COLO829 (cell line): ENCODE measurements at places on chromosomes 13 and 19.

DNA sequence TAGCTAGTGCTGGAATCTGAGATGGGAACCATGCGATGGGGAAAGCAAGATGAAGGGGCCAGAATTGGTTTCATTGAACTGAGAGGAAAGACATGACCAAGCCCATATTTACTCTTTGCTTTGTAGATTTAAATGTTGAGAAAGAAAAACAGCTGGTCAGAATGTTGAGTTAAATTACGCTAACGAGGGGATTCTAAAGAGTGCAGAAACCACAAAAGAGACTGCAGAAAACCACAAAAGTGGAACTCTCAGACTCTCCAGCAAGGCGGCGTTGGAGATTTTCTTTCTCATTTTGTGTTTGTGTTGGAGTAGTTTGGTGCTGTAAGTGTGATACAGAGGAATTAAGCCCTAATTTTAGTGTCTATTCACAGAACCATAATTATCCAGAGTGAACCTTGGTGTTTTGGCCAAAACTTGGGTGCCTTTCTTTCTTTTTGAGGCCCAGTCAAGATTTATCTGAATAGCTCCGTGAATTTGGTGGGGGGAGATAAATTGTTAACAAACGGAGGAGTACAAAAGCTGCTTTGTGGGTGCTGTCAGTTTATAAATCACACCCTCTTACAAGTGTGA is 26.3 kb downstream of the SAE1 start:
- DNase-seq: no peak

DNA sequence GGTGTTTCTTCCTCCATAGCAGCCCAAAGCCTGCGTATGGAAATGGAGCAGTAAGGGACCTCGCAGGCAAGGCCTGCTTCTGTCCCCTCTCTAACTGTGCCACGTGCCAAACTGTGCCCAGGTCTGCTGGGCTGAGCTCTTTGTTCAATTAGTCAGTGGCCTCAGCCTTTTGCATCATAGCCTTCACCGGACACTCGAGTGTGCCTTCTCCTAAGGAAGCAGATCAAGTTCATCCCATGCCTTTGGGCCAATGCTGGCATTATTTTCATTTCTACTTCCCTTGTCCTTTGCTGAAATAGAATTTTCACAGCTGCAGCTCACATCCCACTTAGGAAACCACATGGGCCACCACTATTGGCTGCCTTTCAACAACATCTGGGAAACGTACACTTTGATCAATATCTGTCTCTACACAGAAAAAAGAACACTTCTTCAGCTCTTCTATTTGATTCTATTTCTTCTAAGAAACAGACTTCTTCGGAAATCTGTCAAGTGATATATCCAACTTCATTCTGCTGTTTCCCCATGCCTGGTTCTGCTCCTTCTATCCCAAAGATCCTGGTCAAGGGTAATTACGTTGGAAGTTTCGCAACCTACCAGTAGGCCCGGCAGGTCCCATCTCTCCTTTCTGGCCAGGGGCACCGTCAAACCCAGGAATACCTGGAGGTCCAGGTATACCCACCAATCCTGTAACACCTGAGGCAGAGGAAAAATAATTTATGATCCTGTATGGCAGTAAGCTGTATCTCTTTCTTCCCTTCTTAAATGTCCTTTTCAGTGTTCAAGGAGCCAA is 143.9 kb downstream of the COL4A1 start:
- no peak for DNase-seq

DNA sequence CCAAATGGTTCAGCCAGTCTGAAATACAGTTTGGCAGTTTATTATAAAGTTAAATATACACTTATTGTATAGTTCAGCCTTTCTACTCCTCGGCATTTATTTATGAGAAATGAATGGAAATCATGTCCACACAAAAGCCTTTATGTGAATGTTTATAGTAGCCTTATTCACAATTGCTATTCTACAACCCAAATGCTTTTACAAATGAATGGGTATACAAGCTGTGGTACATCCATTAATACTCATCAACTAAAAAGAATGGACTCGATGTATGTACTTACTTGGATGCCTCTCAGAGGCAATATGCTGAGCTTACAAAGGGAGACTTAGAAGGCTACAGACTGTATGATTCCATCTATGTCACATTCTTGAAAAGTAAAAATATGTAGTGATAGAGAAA is 150.7 kb downstream of the NBEA start:
- DNase-seq: no peak

DNA sequence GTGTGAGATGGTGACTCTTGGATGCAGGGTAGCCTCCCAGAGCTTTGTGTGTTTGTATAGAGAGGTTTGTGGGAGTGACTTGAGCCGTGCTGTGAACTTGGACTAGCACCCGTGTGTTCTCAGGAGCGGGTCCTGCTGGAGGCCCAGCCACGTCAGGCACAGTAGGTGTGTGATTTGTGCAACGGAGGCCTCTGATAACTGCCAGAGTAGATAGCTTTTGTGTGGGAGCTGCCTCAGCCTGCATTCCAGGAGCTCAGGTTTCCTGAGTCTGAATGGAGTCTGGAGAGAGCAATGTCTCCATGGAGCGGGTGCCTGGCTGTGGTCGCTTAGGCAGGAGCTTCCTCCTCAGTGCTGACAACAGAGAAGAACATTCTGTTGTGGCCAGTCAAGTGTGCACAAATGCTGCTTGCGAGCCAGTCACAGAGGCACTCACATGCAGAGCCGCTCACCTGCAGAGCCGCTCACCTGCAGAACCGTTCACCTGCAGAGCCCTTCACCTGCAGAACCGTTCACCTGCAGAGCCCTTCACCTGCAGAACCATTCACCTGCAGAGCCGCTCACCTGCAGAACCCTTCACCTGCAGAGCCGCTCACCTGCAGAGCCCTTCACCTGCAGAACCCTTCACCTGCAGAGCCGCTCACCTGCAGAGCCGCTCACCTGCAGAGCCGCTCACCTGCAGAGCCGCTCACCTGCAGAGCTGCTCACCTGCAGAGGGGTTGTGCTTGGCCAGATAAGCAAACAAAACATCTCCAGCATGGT is 32.6 kb downstream of the TFDP1 start:
- DNase-seq: no peak

DNA sequence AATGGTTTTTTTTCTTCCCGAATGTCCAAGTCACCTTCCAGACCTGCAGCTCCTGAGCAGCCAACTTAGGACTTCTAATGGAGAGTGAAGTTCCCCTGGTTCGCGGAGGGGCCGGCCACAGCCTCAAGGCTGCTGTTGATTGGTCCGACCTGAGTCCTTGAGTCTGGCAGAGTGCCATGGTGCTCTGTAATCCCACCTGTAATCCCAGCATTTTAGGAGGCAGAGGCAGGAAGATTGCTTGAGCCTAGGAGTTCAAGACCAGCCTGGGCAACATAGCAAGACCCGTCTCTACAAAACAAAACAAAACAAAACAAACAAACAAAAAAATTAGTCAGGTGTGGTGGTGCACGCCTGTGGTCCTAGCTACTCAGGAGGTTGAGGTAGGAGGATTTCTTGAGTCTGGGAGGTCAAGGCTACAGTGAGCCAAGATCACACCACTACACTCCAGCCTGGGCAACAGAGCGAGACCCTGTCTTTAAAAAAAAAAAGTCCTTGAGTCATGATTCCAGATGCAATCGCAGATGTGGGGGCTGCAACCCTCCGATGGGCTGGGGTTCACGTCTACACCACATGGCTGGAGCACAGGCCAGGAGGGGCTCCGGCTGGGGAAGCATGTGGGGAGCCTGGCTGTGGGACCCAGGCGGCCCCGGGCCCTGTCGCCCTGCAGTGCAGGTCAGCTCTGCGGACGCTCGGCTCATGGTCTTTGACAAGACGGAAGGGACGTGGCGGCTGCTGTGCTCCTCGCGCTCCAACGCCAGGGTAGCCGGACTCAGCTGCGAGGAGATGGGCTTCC is 17.7 kb downstream of the HPN start:
- DNase-seq: no peak

DNA sequence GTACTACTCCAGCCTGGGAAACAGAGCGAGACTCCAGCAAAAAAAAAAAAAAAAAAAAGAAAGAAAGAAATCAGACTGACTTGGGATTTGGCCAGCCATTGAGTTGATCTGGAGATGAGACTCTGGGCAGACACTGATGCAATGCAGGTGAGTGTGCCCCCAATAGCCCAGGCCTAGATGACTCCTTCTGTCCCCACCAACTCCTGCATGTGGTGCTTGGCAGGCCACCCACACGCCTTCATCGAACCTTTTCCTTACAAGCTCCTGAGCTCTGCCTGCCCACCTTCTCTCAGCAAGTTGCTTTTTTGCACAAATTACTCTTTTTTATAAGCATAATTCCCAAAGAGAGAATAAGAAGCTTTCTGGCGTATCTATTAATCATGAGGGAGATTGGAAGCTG is 97.9 kb upstream of the MBNL2 start:
- DNase-seq: no peak

GRCh38 chr19:18340990-18341868 is 831 bp downstream of the PGPEP1 start:
- DNase-seq: no peak

DNA sequence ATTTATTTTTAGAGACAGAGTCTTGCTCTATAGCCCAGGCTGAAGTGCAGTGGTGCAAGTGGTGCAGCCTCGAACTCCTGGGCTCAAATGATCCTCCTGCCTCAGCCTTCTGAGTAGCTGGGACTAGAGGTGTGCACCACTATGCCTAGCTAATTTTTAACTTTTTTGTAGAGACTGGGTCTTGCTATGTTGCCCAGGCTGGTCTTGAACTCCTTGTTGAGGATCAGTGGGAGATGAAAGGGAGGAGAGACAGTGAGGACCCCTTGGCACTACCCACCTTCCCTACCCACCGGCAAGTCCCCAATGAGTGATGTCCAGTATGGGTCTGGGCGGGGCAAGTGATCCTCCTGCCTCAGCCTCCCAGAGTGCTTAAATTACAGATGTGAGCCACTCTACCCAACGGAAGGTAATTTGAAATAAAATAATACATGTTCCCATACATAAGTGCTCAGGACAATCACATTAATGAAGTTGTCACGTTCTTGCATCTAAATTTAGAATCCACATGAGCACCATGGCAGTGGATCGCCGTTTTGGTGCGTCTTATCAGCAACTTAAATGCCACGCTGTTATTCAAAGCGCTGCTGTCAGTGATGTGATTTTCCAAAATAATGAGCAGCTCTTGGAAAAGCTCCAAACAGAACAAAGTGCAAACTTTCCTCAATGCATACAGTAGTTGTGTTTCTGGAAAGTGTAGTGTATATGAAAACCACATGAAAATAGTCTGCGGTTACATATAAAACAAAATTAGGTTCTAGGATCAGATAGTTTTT is 5.9 kb upstream of the ARL11 start:
- DNase-seq: no peak

DNA sequence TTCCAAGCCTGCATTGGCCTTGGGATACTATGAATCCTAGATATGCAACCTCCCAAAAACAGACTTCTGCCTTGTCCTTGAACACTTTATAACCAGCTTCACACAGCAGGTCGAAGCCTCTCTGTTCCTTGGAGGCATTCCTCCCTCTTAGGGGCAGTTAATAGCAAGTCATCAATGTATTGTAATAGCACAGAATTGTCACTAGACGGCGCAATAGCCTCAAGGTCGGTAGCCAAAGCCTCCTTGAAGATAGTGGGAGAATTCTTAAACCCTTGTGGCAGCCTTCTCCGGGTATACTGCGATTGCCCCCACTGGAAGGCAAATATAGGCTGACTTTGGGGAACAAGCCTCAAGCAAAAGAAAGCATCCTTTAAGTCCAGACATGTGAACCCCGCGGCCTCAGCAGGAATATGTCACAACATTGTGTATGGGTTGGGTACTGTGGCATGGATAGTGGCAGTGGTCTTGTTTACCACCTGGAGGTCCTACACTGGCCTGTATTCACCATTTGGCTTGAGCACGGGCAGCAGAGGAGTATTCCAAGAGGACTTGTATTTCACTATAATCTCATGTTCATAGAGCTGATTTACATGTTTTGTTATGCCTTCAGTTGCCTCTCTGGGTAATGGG is 61.1 kb downstream of the ZNF431 start:
- DNase-seq: peak; percentile 36

- peak; percentile 49 for DNase-seq
Observed at GRCh38 chr13:27679396-27679795, 57.7 kb downstream of the POLR1D start.

- DNase-seq: no peak
Observed at GRCh38 chr13:40399756-40400155, 266.7 kb downstream of the FOXO1 start.

DNA sequence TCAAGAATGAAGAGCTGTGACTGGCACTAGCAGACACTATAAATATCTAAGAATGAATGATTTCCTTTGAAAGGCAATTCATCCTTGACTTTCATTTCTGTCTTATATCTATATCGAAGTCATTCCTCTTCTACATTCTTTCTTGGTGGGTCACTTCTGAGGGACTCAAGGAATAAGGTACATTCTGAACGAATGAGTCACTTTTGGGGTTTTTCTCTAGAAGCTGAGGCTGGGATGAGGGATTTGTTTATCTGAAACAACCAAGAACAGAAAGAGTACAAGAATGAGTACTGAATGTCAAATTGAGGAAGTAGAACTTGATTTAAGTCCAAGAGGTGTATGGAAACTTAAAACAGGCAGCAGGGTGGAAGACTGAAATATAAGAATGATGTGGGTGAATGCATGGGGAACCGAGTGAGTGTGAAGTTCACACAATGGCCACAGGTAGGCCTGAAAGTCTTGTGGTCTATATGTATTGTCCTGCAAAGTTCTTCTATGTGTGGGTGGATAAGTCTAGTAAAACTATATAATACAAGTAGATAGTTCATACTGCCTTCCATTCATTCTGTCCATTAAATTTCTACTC is 343.9 kb downstream of the OXGR1 start:
- DNase-seq: no peak

GRCh38 chr13:106354961-106355360 is 180.5 kb downstream of the EFNB2 start:
- no peak for DNase-seq

GRCh38 chr19:14271840-14272239 is 65.9 kb upstream of the ADGRL1 start:
- DNase-seq: no peak

DNA sequence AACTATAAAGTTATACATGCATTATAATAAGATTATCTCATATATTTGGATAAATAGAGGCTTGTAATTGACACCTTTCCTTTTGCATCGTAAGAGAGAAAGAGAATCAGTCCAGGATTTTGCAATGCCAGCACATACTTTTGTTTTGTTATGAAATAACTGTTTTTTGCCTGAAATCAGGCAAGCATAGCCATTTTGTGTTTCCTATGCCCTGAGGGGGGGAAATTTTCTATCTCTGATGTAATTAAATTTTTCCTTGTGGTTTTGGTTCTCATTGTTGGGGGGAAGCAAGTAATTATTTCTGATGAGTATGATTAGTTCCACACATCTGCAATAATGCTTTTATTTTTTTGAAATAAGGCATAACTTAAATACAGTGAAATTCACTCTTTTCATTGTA is 229.4 kb downstream of the NDFIP2 start:
- peak; percentile 15 for DNase-seq
